ENCODE measurements at places on chromosomes 1 and 21. TPM values are rescaled to one million over a fixed set of nuclear protein-coding genes. Genes with fewer than 3 reads are reported as not detected.
A peak's percentile ranks its signal among the peaks of the same experiment; 100 is the strongest.

The SLC22A15 gene
- polyA plus RNA-seq: 0.99 TPM

The SH2D1B gene
- 2.3 TPM for polyA plus RNA-seq

GRCh38 chr1:228037401-228038386 is 30.9 kb downstream of the WNT3A start:
- H3K4me3 ChIP-seq: peak overlapping the region; percentile 25
- peaks cover 52% of the 10 kb centered on the region for H3K27me3 ChIP-seq
- no peaks in the 10 kb centered on the region for H3K4me1 ChIP-seq

The OR2M2 gene
- polyA plus RNA-seq: not detected

DNA sequence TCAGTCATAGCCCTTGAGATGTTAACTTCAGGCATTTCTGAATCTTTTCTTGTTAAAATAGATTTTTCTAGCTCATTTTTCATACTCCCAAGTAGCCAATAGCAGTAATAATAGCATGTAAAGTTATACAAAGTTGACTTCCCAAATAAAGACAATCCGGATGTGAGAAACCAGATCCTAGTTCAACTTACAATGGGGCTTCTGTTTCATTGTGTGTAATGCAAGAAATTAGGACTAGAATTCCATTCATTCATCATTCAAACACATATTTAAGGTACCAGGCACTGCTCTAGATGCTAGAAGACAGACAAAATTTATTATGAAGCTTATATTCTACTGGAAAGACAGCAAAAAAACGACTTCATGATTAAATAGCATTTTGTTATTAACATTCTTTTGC is 240.3 kb downstream of the OLFM3 start:
- H3K27ac ChIP-seq: no peak overlapping the region
- no peak for DNase-seq
- no peaks in the 10 kb centered on the region for H3K27me3 ChIP-seq
- H3K36me3 ChIP-seq: no peaks in the 10 kb centered on the region

The TP53BP2 gene
- polyA plus RNA-seq: 12.9 TPM

The DTL gene
- 0.60 TPM for polyA plus RNA-seq

GRCh38 chr1:224507771-224508523 is 73.3 kb upstream of the WDR26 start:
- H3K27ac ChIP-seq: no peak overlapping the region
- H3K27me3 ChIP-seq: no peaks in the 10 kb centered on the region
- no peak for DNase-seq
- peaks cover 28% of the 10 kb centered on the region for H3K4me1 ChIP-seq
- H3K36me3 ChIP-seq: no peaks in the 10 kb centered on the region

The PODN gene
- 13.8 TPM for polyA plus RNA-seq

DNA sequence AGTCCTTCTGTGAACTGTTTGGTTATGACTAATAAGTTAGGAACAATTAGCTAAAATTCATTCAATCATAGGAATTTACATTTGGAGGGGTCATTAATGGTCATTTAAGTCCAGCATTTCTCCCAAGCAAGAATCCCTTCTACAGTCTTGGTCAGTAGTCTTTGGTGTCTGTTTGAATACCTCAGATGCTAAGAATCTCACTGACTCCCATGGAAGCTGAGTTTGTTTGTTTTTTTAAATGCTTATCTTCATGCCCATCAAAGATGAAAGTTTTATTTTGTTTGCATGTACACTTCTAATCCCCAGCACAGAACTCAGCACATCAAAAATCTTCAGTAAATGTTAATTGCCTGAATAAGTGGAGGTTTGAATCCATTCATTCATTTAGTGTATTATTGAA is 41.3 kb upstream of the SLC44A3 start:
- DNase-seq: no peak
- H3K4me3 ChIP-seq: no peak overlapping the region
- no peaks in the 10 kb centered on the region for H3K27me3 ChIP-seq
- peaks cover 16% of the 10 kb centered on the region for H3K4me1 ChIP-seq
- H3K27ac ChIP-seq: no peak overlapping the region

GRCh38 chr1:209406168-209406567 is 177.3 kb upstream of the CAMK1G start:
- peaks cover 7% of the 10 kb centered on the region for H3K4me1 ChIP-seq
- H3K27ac ChIP-seq: no peak overlapping the region
- DNase-seq: no peak
- H3K27me3 ChIP-seq: no peaks in the 10 kb centered on the region
- H3K4me3 ChIP-seq: no peak overlapping the region

DNA sequence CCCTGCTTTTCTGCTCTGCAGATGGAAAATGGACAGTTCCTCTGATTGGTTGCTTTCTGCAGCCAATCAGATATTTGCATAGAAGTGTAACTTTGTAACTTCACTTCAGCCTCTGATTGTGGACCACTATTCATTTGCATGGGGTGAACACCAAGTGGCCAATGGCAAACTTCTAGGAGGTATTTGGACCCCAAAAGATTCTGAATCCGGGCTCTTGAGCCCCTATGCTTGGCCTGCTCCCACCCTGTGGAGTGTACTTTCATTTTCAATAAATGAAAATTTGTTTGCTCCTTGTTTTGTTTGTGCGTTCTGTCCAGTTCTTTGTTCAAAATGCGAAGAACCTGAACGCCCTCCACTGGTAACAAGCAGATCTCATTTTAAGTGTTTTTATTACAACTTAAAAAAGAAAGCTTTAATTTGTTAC is 6.4 kb upstream of the GSTM4 start:
- H3K4me1 ChIP-seq: peaks cover 3% of the 10 kb centered on the region
- no peaks in the 10 kb centered on the region for H3K27me3 ChIP-seq
- no peak overlapping the region for H3K4me3 ChIP-seq
- no peaks in the 10 kb centered on the region for H3K36me3 ChIP-seq
